Brain pericyte (primary cell): ENCODE measurements at places on chromosomes 2 and 18.
A peak's percentile ranks its signal among the peaks of the same experiment; 100 is the strongest.

GRCh38 chr2:234165421-234165820, 114.9 kb downstream of the SPP2 start:
- no peak for DNase-seq

DNA sequence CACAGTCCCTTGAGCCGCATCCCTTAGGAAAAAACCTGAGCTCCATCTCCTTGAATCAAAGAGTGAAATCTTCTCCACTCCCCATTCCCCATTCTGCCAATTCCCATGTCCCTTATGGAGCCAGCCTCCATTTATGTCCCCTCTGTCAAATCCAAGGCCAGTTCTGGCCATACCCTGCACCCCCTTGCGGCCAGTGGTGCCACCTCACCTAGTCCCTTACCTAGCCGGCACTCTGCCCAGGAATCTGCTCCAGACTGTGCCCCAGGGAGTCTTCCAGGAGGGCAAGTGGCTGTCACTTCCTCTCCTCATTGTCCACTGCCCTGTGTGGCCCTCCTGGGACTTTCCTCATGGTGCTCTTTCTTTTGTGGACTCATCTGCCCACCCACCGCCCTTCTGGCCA, 195.4 kb upstream of the RMP24 start:
- DNase-seq = no peak

- peak; percentile 33 for DNase-seq
Measured at GRCh38 chr2:173448938-173449471, 94.3 kb downstream of the CDCA7 start.

DNA sequence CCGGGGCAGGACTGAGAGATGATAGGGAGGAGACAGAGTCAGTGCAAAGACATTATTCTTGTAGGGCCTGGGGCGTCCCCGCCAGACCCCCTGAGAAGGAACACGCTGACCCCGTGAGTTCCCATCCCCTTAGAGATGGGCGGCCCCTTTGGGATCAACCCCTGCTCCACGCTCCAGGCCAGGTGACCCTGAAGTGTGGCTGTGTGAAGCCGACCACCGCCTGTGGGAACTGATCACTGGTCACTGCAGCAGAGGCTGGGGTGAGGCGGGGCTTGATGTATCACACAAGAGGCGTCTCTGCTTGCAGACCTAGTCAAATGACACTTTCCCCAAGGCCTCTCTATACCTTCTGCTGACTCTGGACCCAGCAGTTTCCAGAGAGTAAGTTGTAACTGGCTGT, 157.4 kb upstream of the TWIST2 start:
- no peak for DNase-seq

- DNase-seq = no peak
Measured at GRCh38 chr2:165408186-165408585, 61.3 kb upstream of the CSRNP3 start.

GRCh38 chr18:76846217-76846616, 23.9 kb downstream of the ZNF236 start:
- DNase-seq = no peak

DNA sequence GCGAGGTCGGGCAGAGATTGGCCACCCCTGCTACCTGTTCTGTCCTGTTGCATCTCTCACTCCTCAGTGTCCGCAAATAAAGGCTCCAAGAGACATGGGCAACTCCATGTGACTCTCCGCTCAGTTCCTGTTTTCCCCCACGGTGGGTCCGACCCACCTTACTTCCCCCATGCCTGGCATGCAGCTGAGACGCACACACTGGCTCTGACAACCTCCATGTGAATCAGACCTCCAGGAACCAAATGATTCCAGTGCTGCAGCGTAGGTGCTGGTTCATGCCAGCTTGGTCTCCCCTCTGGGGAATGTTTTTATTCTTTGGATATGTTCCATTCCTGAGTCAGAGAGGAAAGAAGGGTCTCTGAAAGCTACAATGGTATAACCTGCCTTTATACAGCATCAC, 221.5 kb downstream of the SH3RF3 start:
- no peak for DNase-seq

DNA sequence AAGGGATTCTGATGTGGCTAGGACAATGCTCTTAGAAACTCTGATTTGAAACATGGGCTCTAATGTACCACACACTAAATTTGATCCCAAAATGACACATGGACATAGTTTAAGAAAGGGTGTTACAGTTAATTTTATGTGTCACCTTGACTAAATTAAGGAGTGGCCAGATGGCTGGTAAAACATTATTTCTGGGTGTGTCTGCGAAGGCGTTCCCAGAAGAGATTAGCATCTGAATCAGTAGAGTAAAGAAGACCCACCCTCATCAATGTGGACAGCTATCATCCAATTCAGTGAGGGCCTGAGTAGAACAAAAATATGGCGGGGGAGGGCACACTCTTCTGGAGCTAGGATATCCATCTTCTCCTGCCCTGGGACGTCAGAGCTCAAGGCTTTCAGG, 283.1 kb upstream of the CHAC2 start:
- no peak for DNase-seq

- peak; percentile 59 for DNase-seq
Measured at GRCh38 chr2:181780047-181780651, 99.8 kb upstream of the NEUROD1 start.

DNA sequence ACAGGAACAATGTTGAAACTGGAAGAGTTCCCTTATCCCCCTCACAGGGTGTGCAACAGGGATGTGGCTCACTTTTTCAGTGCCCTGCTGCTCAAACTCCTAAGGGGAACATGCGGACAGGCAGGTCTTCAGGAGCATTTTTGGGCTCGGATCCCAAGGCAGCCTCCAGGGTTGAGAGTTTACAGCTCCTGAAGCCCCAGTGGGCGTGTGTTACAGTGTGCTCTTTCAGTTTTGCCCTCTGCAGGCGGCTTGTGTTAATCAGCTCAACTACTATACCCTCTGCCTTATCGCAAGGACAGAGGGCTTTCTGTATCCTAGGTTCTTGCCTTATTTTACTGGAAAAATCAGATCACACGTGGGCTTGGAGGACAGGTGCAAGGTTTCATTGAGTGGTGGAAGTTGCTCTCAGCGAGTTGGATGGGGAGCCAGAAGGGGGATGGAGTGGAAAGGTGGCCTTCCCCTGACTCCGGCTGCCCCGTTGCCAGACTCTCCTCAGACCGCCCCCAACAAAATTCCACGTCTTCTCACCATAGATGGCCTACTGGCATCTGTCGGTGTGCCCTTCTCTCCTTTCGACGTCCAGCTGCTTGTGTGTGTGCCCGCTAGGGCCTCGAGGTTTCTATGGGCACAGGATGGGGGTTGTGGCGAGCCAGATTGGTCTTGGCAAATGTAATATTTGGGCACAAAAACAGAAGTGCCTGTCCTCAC, 541.9 kb downstream of the TMX3 start:
- no peak for DNase-seq

DNA sequence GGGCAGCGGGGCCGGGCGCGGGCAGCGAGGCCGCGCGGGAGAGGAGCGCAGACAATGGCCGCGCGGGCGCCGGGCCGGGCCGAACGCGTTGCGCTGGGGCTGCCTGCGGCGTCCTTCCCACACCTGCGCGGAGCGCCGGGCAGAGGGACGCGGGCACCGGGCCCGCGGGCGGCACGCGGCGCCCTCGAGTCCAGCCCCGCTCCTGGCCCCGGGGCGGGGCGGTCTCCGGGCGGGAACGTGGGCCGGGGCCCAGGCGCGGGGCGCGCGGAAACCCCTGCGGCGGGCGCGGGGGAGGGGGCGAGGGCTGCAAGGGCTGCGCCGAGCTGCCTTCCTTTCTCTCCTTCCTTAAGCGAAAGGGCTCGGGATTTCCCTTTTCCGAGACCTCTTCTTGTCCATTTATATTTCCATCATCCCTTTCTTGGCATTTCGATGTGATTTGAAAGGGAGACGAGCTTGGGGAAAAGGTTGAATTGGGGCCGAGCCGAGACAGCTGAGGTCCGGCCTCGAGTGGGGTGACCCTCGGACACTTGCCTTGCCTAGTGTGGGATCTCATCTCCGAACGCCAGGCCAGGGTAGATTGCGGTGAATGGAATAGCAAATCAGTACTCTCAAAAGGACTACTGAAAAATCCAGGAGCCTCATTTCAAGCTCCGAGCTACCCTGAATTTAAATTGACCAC, 676 bp downstream of the KLHL23 start:
- no peak for DNase-seq

- peak; percentile 24 for DNase-seq
Measured at GRCh38 chr18:76943542-76944339, 121.4 kb downstream of the ZNF236 start.

GRCh38 chr2:100876231-100876860, 56.4 kb downstream of the NPAS2 start:
- no peak for DNase-seq

DNA sequence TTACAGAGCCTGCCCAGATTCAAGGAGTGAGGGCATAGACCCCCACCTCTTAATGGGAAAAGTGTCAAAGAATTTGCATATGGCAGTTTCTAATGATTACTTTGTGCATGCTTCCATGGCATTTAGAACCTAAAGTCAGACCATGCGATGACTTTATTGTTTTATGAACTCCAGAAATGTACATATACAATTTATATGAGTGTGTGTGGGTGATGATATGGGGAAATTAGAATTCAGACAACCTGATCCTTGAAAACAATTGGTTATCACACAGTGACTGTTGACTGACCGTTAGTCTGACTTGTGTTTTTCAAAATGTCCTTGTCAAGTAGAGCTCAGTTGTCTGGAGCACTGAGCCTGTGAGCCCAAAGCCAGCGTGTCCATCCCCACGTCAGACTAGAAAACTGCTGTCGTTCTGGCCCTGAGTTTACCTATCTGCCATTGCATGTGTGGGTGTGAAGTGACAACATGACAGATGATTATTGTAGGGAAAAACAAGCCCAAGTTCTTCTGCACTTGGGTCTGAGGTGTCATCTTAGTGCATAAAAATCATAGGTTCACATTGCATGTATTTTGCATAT, 128.4 kb downstream of the MYO3B start:
- DNase-seq = no peak

DNA sequence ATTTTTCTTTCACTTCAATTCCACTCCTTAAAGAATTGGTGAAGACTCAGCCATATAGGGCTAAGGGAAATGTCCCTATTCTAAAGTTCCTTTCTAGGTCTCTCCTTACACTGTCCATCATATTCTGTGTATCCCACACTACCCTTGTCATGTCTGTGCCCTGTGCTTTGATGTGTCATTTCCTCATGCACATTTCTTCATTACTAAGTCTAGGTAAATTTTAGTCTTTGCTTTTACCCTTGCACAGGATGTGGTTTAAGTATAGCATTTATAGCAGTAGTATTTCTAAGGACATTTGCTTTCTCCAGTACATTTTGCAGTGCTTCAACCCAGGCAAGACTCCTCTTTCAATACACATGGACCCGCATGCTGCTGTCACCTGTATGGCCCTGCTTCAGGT, 221.5 kb upstream of the ACVR2A start:
- DNase-seq = no peak

DNA sequence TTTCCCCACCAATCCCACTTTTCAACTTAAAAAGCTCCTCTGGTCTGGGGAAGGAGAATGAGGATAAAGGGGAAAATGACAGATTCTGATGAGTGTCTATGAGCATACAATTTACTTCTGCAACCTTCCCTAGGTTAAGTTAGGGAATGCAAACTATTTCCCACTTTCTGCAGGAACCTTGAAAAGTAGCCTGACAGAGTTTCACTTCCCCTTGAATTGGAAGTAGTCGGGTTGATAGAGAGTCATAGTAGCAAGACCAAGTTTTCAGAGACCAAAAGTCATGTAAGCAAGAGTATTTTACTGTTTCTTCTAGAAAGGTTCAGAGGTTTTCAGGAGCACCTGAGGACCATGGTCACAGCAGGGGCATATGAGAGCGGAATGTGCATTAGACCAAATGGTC, 815.1 kb downstream of the CPS1 start:
- no peak for DNase-seq

DNA sequence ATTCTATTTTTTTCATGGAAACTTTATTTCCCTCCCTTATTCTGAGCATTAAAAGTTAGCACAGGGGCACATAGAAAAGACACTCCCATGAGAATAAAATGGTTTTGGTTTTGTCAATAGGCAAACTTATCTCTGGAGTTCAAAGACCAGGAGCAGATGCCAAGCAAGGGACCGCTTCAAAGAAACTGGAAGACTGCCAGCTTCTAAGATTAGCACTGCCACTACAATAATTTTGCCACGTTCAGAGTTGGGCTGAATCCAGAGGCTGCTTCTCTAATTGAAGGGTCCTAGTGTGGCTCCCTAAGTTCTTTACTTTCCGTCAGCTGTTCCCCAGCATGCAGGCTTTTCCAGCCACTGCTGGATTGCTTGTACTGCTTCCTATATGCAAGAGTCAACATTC, 681.0 kb upstream of the GCFC2 start:
- no peak for DNase-seq

GRCh38 chr2:231905026-231905425, 21.2 kb downstream of the NPPC start:
- no peak for DNase-seq

DNA sequence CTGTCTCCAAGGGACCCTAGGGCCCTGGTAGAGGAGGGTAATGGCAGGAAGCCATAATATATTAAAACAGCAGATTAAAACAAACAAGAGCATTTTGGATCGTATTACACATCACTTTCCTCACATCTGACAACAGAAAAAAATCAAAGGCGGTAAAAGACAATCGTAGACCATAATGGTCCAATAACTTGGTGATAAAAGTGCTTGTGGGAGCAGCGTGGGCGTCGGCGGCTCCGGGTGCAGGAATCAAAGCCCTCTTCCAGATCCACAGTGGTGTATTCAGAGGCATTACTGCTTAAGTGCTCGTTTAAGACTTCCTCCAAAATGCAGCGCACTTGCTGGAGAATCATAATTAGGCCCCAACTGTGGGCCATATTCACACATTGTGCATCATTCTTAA, 68.0 kb downstream of the FECH start:
- no peak for DNase-seq

DNA sequence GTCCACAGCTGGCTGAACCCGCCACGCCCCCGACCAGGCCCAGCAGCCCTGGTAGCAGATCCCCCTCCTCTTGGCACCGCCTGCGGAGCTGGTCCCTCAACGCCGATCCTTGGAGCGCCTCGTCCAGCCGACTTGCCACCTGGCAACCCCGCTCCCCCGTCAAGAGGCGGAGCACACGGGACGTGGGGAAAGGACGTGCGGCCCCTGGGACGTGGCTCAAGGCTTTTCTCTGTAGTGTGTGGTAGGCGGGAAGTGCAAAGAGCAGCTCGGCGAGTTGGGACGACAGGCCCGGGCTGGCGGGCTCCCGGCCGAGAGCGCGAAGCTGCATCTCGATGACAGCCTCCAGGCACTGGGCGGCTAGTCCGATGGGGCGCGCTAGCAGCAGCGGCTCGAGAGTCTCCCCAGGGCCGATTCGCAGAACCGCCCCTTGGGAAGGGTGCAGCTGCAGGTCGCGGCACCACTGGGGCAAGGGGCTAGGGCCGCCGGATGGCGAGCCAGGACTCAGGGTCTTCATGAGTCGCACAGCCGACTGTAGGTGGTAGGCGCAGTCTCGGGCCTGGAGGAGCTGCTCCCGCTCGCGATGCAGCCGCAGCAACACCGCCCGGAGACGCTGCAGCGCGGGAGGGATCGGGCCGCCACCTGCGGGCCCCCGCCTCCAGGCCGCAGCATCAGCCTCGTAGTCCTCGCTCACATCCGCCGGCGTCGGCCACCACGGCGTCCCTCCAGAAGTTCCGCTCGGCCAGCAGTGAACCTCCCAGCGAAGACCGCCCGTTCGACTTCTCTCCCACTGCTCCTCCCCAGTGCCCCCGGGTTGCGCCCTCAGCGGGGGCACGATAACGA, 617 bp downstream of the CCDC142 start:
- DNase-seq = no peak
